Keratinocyte (primary cell): ENCODE measurements at places on chromosomes 7 and 10. TPM values are rescaled to one million over a fixed set of nuclear protein-coding genes. Genes with fewer than 3 reads are reported as not detected.

- no peaks in the 10 kb centered on the region for H3K27me3 ChIP-seq
- H3K27ac ChIP-seq, result no peak overlapping the region
- DNase-seq, result no peak
- H3K4me3 ChIP-seq, result no peak overlapping the region
Measured at GRCh38 chr7:77687747-77688144, 8.5 kb upstream of the RSBN1L start.

DNA sequence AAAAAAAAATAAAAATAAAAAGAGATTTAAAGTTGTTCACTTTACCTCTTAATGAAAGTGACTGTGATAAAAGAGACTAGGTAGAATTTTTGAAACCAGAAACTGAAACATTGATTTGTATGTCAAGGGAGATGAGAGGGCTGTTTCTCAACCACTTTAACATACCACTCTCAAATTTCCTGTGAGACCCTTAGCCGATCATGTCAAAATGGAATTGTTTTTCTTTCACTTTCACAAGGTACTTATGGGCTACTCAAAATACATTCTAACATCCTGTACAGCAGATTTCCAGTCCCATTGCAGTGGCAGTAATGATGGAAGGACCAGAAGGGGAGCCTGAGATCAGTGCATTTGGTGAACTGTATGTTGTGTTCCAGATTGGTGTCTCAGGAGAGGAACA, 261.2 kb downstream of the PPP1R3A start:
- H3K4me1 ChIP-seq, result peaks cover 4% of the 10 kb centered on the region
- no peak overlapping the region for H3K4me3 ChIP-seq
- H3K36me3 ChIP-seq, result no peaks in the 10 kb centered on the region
- DNase-seq, result no peak

- no peaks in the 10 kb centered on the region for H3K36me3 ChIP-seq
- no peaks in the 10 kb centered on the region for H3K4me1 ChIP-seq
- DNase-seq, result no peak
Measured at GRCh38 chr7:115417662-115418061, 495.8 kb downstream of the MDFIC start.

- H3K27me3 ChIP-seq, result no peaks in the 10 kb centered on the region
- no peak for DNase-seq
- no peak overlapping the region for H3K4me3 ChIP-seq
- H3K36me3 ChIP-seq, result no peaks in the 10 kb centered on the region
- H3K27ac ChIP-seq, result no peak overlapping the region
Measured at GRCh38 chr7:144534196-144534595, 130.7 kb upstream of the NOBOX start.

DNA sequence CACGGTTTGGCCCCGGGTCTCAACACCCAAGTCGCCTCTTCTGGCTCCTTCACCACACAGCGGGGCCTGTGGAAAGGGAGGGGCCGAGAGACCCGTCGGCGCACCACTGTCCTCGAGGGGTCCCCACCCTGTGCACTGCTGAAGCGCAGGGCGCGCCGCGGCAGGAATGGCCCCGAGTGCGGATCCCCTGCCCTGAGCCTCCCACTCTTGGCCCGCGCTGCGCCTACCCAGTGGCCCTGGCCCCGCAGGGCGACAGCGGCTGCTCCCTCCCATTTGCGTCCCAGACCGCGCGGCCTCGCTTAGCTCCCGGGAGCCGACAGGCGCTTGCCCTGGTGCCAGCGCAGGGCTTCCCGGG, 2.1 kb upstream of the SFMBT2 start:
- H3K4me3 ChIP-seq, result no peak overlapping the region
- peaks cover 22% of the 10 kb centered on the region for H3K4me1 ChIP-seq
- H3K36me3 ChIP-seq, result no peaks in the 10 kb centered on the region
- no peak for DNase-seq
- no peak overlapping the region for H3K27ac ChIP-seq

GRCh38 chr10:13834581-13835286, 248.0 kb downstream of the PRPF18 start:
- H3K4me3 ChIP-seq, result no peak overlapping the region
- no peak overlapping the region for H3K27ac ChIP-seq
- H3K27me3 ChIP-seq, result no peaks in the 10 kb centered on the region
- H3K4me1 ChIP-seq, result no peaks in the 10 kb centered on the region
- DNase-seq, result no peak

DNA sequence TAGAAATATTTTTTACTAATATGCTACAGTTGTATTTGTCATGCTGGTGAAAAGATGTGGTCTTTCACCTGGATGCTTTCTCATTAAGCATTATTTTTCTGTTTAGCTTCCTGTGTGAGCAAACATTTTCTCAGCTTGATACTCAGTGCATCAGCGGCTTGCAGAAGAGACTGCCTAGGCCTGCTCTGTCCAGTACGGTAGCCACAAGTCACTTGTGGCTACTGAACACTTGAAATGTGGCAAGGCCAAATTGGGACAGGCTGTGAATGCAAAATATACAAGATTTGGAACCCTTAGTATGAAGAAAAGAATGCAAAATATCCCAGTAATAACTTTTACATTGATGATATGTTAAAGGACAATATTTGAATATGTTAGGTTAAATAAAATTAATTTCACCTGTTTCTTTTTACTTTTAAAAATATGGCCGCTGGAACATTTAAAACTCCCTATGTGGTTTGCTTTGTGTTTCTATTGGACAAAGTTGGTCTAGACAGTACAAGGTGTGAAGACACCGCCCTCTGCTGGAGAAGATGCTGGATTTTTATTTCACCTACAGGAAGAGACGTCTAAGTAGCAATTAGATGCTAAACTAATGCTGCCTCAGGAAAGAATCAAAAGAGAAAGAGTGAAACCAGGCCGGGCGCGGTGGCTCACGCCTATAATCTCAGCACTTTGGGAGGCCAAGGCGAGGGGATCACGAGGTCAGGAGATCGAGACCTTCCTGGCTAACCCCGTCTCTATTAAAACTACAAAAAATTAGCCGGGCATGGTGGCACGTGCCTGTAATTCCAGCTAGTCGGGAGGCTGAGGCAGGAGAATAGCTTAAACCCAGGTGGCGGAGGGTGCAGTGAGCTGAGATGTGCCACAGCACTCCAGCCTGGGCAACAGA, 5.3 kb downstream of the SRGN start:
- H3K4me3 ChIP-seq, result no peak overlapping the region
- H3K36me3 ChIP-seq, result no peaks in the 10 kb centered on the region
- DNase-seq, result peak; percentile 52
- H3K27me3 ChIP-seq, result no peaks in the 10 kb centered on the region

- H3K27ac ChIP-seq, result no peak overlapping the region
- no peak for DNase-seq
- peaks cover 53% of the 10 kb centered on the region for H3K4me1 ChIP-seq
- no peak overlapping the region for H3K4me3 ChIP-seq
- no peaks in the 10 kb centered on the region for H3K27me3 ChIP-seq
Measured at GRCh38 chr10:80488539-80489066, 34.5 kb downstream of the TSPAN14 start.

- H3K4me1 ChIP-seq, result no peaks in the 10 kb centered on the region
- H3K36me3 ChIP-seq, result no peaks in the 10 kb centered on the region
- no peaks in the 10 kb centered on the region for H3K27me3 ChIP-seq
- H3K4me3 ChIP-seq, result no peak overlapping the region
- H3K27ac ChIP-seq, result no peak overlapping the region
Measured at GRCh38 chr7:33185786-33186185, 56.4 kb downstream of the BBS9 start.

DNA sequence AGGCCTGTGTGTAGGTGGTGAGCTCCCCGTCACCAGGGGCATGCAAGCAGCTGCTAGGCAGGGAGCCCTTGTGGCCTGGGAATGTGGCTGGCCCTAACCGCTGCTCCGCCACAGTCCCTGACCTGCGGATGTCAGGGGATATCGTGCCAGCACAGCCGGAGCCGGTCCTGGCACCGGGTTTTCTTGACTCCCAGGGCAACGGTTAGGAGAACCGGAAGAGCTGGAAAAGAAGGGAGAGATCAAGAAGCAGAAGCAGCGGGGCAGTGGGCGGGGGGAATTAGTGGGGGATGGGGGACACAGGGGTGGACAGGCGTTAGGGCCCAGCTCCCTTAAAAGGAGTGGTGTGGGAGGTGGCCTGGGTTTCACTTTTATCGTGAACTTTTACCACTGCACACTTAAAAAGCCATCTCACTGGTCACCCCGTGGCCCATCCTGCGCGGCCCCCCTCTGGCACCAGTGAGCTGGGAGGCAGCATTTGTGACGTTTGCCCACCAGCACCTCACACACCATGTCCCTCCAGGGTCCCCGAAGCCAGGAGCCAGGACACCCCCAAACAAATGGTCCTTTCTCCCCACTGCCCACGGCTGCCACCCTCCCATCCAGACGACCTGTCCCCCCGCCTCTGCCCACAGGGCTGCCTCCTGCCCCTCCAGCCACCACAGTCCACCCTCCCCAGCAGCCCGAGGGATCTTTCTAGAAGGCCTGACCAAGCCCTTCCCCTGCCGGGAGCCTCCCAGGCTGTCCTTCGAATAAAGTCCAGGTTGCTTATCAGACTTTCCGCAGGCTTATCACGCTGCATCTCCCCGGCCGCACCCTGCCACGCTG, 1.8 kb upstream of the MICALL2 start:
- no peak overlapping the region for H3K4me3 ChIP-seq
- peak overlapping the region; percentile 49 for H3K27ac ChIP-seq
- H3K27me3 ChIP-seq, result no peaks in the 10 kb centered on the region
- DNase-seq, result no peak

DNA sequence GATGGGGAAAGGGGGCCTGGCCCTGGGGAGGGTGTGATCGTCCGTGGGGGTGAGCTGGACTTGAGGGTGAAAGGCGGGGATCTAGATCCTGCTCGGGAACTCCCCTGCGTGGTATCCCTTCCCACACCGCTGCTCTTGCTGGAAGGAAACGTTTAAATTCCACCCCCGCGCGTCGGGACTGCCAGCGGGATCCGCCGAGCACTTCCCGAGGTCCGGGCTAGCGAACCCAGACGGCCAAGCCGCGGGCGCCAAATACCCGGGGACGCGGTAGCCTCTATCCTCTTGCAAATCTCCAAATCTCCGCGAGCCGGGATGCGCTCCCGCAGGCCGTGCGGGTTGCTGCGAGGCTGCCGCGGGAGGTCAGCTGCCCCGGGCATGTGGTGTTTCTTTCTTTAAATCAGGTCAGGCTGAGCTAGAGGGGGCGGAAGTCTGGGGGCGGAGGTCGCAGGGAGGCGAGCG, 904 bp downstream of the NPTX2 start:
- H3K27me3 ChIP-seq, result peaks cover 35% of the 10 kb centered on the region
- no peaks in the 10 kb centered on the region for H3K36me3 ChIP-seq
- no peak overlapping the region for H3K4me3 ChIP-seq

DNA sequence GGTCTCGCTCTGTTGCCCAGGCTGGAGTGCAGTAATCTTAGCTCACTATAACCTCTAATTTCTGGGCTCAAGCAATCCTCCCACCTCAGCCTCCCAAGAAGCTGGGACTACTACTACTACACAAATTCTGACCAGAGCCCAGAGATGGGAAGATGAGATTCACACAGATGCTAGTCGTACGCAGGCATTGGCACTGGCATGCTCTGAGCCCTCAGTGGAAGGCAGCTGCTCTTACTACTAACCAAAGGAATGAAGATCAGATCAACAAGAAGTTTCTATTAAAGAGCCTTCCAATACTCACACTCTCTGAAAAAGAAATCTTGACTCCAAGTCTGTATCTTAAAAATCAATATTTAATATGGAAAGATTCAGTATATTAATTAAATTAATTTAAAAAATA, 10.7 kb downstream of the GDF2 start:
- no peak overlapping the region for H3K27ac ChIP-seq
- no peaks in the 10 kb centered on the region for H3K4me1 ChIP-seq
- DNase-seq, result no peak
- peaks cover 14% of the 10 kb centered on the region for H3K27me3 ChIP-seq
- H3K36me3 ChIP-seq, result no peaks in the 10 kb centered on the region

DNA sequence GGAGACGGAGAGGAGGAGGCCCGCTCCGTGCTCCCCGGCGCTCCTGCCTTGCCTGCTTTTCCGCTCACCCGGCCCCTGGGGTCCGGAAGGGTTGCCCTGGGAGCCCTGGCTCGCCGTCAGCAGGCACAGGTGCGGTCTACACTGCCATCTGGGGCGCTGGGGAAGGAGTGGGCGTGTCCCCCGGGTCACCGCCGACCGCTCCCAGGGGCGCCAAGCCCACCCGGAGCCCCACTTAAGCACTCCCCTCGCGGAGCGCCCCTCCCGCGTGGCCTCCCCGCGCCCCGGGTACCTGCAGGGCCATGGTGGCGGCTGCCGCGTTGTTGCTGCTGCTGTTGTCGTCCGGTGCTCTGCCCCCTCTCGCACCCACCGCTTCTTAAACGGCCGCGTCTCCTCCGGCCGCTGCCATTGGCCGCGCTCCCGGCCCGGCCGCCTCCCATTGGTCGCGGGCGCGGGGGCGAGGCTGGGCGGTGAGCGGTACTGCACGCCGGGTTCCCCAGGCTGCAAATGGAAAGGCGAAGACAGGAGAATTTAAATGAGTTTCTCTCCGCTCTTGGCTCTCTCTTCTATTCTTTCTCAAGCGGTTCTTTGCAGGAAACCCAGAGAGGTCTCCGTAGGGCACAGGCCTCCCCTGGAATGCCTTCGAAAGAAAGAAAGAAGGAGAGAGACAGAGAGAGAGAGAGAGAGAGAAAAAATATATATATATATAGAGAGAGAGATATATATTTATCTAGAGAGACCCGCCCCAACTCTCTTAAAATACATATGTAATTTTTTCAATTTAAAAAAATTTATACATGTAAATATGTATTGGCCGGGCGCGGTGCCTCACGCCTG, at the start of gene ACBD7:
Gene ACBD7 (minus strand): TSS at position 349 of the 834 bp plus-strand sequence. CDS start 48 bp downstream, at position 301.
- H3K27me3 ChIP-seq, result no peaks in the 10 kb centered on the region
- peaks cover 2% of the 10 kb centered on the region for H3K4me1 ChIP-seq
- no peak within 1 kb of the TSS for H3K27ac ChIP-seq
- DNase-seq, result no peak

GRCh38 chr7:151308256-151308655, 33.4 kb upstream of the NUB1 start:
- peaks cover 3% of the 10 kb centered on the region for H3K4me1 ChIP-seq
- H3K27ac ChIP-seq, result no peak overlapping the region
- H3K27me3 ChIP-seq, result peaks cover 19% of the 10 kb centered on the region
- H3K4me3 ChIP-seq, result no peak overlapping the region
- no peak for DNase-seq
- no peaks in the 10 kb centered on the region for H3K36me3 ChIP-seq

DNA sequence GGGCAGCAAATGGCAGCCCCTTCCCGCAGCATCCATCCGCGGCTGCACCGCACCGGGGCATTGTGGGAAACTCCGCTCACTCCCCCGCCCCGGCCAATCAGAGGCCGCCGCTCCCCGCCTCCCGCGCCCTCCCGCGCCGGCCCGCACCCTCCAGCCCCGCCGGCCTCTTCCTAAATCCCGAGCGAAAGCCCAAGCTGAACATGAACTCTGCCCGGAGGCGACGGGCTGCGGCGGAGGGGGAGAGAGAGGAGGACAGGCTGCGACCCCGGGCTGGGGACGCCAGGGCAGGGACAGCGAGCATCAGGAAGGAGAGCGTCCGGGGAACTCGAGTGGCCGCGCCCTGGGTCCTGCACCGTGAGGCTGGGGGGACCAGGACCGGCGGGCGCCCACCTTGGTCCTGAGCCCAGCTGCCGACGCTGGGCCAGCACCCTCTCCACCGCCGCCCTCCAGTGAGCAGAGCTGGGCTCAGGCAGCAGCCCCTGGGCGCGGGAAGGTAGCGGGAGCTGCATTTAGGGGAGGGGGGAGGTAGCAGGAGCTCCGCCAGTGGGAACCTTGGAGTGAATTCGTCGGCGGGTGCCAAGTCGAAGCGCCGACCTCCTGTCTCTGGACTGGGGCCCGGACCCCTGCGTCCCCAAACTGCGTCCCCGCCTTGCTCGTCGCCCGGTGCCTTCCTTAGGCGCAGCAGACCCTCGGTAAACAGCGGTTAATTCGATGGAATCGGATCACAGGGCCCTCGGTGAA, at the start of gene DGKI:
Gene DGKI (minus strand): TSS at position 148 of the 741 bp plus-strand sequence.
- H3K27ac ChIP-seq, result no peak within 1 kb of the TSS
- no peaks in the 10 kb centered on the region for H3K36me3 ChIP-seq
- no peak for DNase-seq
- peak within 1 kb of the TSS; percentile 34 for H3K4me3 ChIP-seq
- H3K27me3 ChIP-seq, result peaks cover 46% of the 10 kb centered on the region
- H3K4me1 ChIP-seq, result no peaks in the 10 kb centered on the region

C10orf53 gene
- not detected in 3 replicates for polyA plus RNA-seq

NUTM2E gene
- polyA plus RNA-seq, result 0.17 to 0.26 TPM (median 0.24 TPM) in 3 replicates

AGR2 gene
- polyA plus RNA-seq, result 1.5 to 2.4 TPM (median 2.3 TPM) in 3 replicates

FAM237B gene
- not detected in 3 replicates for polyA plus RNA-seq

MUC3A gene
- polyA plus RNA-seq, result 0.06 to 1.2 TPM (median 0.10 TPM) in 3 replicates
